Sigmoid colon (tissue), 7 donors: ENCODE measurements at places on chromosomes 1 and 21. TPM values are rescaled to one million over a fixed set of nuclear protein-coding genes. Genes with fewer than 3 reads are reported as not detected.
A peak's percentile ranks its signal among the peaks of the same experiment; 100 is the strongest.

- peak; percentile 27 for DNase-seq
Measured at GRCh38 chr1:47650205-47650604, 212.4 kb downstream of the FOXD2 start.

DNA sequence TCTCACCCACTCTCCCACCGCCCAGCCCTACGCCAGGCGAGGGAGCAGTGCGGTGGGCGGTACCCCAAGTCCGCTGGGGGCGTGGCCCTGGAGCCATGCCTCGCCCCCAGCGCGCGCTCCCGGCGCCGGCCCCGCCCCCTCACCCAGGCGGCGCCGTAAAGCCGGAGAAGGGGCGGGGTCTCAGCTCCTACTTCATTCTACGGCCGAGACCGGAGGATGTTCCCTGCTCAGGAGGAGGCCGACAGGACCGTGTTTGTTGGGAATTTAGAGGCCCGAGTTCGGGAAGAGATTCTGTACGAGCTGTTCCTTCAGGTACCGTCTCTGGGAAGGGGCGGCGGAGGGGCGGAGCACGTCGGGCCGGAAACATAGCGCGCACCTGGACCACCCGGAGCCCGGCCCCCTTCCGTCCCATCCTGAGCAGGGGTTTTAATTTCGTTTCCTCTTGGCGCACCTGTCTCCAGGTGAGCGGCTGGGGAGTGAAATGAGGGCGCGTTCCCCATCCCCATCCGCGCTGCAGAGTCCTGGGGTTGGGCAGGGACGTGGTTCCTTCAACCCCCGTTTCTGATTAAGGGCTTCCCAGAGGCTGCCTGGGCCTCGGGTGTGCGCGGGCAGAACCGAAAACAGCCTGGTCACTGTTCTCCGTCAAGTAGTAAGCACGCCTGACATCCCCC lies at the start of gene RBM11:
Gene RBM11 (plus strand): TSS at position 187 of the 671 bp plus-strand sequence. CDS start 30 bp downstream, at position 217.
- peak; percentile 79 for DNase-seq

- DNase-seq: no peak
Measured at GRCh38 chr21:29025328-29025713, 853 bp downstream of the USP16 start.

GRCh38 chr1:214545293-214545692 lies 6.1 kb downstream of the PTPN14 start:
- DNase-seq: no peak

DNA sequence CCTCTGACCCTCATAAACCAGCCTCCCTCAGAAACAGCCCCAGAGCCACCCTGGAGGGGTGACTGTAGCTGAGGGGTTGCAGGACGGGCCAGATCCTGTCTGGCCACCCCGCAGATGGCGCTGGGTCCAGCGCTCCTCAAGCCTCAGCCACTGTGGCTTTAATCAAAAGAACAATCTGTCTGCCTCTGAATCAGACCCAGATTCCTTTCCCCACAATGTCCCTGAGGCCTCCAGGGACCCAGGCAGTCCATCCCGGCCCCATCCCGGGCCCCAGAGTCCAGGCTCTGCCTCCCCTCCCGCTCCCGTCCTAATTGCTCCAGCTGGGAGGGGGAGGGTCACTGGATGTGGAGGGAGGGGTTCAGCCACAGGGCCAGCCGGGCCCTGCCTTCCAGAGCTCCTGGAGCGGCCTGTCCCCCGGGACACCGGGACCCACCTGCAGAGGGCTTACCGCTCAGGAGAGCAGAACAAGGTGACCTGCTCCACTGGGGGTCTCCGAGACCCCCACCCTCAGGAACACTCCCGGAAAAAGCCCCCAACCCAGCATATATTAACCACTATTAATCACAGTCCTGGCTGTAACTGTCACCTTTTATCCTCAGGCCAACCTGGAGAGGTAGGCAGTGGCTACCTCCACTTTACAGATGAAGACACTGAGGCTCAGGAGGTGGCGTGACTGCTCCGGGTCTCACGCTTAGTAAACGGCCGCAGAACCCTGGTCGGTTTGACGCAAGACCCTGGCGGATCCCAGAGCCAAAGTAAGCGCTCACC lies 836 bp upstream of the FBLIM1 start:
- no peak for DNase-seq

GRCh38 chr1:169696273-169697100 lies 14.9 kb downstream of the SELL start:
- DNase-seq: no peak

DNA sequence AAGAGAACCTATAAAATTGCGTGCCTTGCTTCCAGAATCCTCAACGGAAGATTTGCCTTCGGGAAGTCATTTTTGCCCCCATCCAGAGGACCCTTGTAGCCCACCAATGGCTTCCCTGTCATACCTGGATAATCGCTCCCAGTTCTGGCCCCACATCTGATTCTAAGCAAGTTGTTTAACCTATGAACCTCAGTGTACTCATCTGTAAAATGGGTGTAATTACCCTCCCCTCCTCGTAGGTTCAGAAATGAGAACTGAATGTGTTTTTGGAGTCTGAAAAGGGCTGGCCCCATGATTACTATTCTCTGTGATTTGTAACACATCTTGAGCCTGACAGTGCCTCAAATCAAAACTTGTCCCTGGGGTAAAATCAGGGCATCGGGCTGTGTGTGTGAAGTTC lies 81.6 kb upstream of the TMEM51 start:
- no peak for DNase-seq

DNA sequence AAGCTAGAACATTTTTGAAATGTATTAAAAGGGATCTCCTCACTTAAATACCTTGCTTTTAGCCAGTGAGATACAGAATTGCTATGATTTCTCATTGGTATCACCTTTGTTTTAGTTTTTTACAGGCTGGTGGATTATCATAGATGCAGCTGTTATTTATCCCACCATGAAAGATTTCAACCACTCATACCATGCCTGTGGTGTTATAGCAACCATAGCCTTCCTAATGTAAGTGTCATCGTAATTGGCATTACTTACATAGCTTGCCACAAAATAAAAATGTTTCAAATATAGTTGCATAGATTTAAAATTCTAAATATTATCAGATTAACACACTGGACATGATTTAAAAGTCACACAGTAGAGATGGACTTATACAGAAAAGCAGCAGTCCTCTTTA lies 4.7 kb downstream of the TMEM50A start:
- DNase-seq: no peak

GRCh38 chr1:24266398-24266941 lies 52.7 kb upstream of the GRHL3 start:
- no peak for DNase-seq

DNA sequence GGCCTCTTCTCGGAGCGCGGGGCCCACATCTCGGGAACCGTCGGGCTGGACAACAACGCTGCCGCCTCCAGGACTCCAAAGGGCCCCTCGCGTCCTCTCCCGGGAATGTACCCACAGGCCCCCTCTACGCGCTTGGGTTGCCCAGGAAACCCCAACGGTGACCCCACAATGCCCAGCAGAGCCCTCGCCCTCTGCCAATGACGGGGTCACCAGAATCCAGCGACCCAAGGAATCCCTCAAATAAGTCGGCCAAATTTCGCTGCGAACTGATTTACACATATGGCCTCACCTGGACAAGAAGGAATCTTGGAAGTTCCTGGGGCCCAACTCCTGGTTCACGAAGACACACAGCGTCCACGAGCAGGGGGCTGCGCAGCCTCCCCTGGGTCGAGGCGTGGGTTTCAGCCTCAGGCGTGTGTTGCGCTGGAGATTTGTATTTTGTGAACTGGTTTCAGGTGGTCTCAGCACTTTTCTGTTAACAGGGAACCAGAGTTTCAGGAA lies 78.1 kb downstream of the DESI2 start:
- DNase-seq: no peak

GRCh38 chr1:155195201-155196102 lies 12.2 kb downstream of the THBS3 start:
- DNase-seq: no peak

DNA sequence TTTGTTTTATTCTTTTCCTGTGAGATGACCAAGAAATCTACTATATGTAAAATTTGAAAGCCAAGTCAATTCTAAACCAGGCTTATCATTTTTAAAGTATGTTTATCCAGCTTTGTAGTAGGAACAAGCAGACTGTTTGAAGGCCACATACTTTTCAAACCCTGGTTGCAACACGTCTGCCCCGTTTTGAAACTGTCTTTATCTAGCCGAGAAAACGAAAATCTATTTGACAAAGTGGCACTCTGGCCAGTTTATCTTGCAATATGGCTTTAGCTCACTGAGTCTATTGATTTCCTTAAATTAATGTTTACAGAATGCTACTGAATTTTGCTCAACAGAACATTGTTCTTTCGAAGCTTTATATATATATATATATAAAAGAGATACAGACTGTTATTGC lies 39.7 kb downstream of the PROX1 start:
- no peak for DNase-seq

- peak; percentile 11 for DNase-seq
Measured at GRCh38 chr1:28773105-28773504, 36.4 kb downstream of the YTHDF2 start.

GRCh38 chr1:108646648-108647269 lies 14.1 kb downstream of the HENMT1 start:
- DNase-seq: peak; percentile 79

DNA sequence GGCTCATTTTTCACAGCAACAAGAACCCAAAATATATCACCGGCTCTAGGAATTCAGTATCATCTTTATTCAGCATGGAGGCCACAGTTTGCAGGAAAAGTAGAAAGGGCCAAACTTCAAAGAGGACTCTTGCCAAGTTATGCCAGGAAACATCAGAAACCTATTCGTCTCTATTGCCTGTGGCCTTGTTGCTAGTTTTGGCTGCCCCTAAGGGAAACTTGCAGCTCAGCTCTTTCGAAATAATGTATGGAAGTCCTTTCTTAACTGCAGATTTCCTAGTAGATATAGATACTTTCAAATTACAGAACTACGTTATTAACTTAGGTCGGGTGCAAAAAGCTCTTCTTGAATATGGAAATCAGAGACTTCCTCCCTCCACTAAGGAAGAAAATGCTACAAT lies 4.2 kb upstream of the NENF start:
- no peak for DNase-seq

- DNase-seq: peak; percentile 78
Measured at GRCh38 chr1:203320591-203321272, 15.4 kb downstream of the BTG2 start.

- DNase-seq: peak; percentile 68
Measured at GRCh38 chr21:45021428-45022347, 52.7 kb upstream of the ADARB1 start.

- no peak for DNase-seq
Measured at GRCh38 chr21:46411691-46412090, 47.0 kb upstream of the DIP2A start.

- no peak for DNase-seq
Measured at GRCh38 chr1:42529724-42530181, 66.7 kb downstream of the CCDC30 start.

DNA sequence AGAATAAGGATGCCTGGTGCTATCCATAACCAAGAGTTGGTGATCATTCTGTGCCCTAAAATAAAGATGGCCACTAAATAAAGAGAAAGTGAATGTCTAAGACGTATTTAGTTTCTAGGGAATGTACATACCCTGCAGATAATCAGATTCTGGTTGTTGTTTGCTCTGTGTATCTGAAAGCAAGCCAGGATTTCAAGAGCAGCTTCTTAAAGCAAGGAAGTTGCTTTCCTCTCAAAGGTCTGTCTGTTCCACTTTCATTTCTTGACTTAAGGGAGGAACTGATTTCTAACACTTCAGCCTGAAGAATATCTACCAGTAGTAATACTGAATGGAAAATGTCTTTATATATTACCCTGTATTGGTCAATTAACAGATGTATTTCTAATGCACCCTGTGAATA lies 88.8 kb downstream of the KIF1B start:
- DNase-seq: no peak

GRCh38 chr1:225774281-225775147 lies 3.1 kb upstream of the SRP9 start:
- DNase-seq: no peak

- DNase-seq: no peak
Measured at GRCh38 chr1:219988387-219988786, 57.9 kb downstream of the EPRS1 start.

DNA sequence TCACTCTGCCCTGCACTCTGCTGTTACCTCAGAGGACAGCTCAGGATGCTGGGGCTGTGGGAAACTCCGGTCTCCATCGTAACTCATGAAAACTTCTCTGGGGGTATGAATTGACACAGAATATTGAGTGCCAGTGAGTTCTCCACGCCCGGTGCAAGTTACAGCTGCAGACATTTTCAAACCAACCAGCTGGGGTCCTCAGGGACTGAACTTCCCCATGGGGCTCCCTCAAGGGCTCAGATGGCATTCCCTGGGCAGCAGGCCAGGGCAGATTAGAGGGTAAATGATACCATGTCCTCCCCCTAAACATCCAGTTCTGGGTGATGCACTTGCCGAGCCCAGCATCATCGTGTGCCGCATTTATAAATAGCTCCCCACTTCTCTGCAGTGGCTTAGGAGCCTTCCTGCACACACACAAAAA lies 27.8 kb upstream of the CCSAP start:
- DNase-seq: no peak

Gene SPRR2D
- total RNA-seq: not detected

Gene RGS5
- total RNA-seq: 285 TPM

Gene SMCP
- not detected for total RNA-seq

Gene UMODL1
- total RNA-seq: not detected

Gene GBP5
- total RNA-seq: 0.83 TPM

Gene S100A7
- total RNA-seq: not detected

Gene HES3
- not detected for total RNA-seq

Gene CNR2
- total RNA-seq: not detected
